ENCODE measurements at places on chromosomes 4 and X. TPM values are rescaled to one million over a fixed set of nuclear protein-coding genes. Genes with fewer than 3 reads are reported as not detected.

Gene DDIT4L
- total RNA-seq: not detected

DNA sequence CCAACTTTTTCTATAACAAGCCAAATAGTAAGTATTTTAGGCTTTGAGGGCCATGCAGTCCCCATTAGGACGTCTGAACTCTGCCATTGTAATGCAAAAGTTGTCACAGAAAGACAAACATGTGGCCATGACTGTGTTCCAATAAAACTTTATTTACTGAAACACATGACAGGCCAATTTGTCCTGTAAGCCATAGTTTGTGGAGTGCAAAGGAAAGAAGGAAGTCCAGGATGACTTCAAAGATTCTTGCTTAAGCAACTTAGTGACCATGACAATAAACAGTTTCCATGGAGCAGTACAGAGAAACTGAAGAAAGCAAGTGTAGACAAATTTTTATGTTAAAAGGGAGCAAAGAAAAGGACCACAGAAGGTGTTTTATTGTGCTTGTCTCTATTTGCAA lies 35.0 kb upstream of the MYOZ2 start:
- no peak for DNase-seq
- H3K4me3 ChIP-seq: no peak overlapping the region
- no peak overlapping the region for H3K27ac ChIP-seq
- H3K36me3 ChIP-seq: no peaks in the 10 kb centered on the region
- H3K4me1 ChIP-seq: no peaks in the 10 kb centered on the region
- H3K27me3 ChIP-seq: no peaks in the 10 kb centered on the region

Gene BEX5
- total RNA-seq: 1.5 TPM

DNA sequence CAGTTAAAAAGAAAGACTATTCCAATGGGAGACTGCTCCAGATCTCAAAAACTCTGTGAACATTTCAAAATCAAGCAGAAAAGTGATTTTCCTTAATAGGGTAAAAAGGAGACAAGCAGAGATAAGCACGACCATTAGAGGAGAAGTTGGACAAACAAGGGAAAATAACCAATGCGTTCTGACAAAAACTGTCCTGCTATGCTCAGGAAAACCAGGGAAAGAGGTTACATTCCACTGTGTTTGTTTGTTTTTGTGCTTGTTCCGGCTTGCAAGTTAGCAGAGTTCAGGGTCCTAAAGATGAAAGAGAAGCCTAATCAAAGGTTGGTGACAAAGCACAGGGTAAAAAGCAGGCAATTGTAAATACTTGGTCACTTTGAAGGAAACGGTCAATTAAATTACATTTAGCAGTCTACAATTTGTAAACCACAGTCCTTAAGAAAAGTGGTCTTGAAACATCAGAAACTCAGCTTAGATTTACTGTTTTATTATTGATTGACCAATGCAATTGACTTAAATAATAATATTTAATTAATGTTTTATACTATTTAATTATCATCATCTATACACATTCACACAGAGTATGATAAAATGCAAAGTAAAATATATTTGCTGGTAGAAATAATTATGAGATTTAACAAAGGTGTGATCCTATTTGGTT lies 186.2 kb upstream of the CPXCR1 start:
- H3K36me3 ChIP-seq: no peaks in the 10 kb centered on the region
- no peak overlapping the region for H3K4me3 ChIP-seq
- no peaks in the 10 kb centered on the region for H3K4me1 ChIP-seq
- H3K27ac ChIP-seq: no peak overlapping the region

Gene DIPK2B
- total RNA-seq: not detected

Gene UGT2B28
- total RNA-seq: not detected

Gene RXFP1
- total RNA-seq: not detected

Gene PCSK1N
- total RNA-seq: 0.33 TPM

- H3K27me3 ChIP-seq: no peaks in the 10 kb centered on the region
- H3K27ac ChIP-seq: no peak overlapping the region
- no peak overlapping the region for H3K4me3 ChIP-seq
- no peaks in the 10 kb centered on the region for H3K36me3 ChIP-seq
Measured at GRCh38 chr4:138110815-138111214, 131.3 kb downstream of the SLC7A11 start.

DNA sequence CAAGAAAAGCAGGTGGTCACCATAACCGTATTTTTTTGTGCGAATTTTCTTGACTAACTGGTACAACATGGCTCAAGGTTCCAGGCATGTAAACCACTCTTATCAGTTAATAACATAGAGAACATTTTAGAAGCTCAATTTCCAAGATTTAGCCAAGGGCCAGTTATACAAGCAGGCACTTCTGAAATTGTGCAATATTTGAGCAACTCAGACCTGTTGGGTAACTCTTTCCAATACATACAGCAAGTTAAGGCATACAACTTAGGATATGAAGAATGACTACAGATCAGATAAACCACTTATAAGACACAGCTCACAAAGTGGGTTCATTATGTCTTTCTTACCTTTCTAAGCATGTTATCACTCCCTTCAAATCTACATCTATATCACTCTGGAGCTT lies 43.9 kb downstream of the ZNF280C start:
- H3K27ac ChIP-seq: no peak overlapping the region
- H3K36me3 ChIP-seq: peaks cover 11% of the 10 kb centered on the region
- no peaks in the 10 kb centered on the region for H3K4me1 ChIP-seq
- no peaks in the 10 kb centered on the region for H3K27me3 ChIP-seq
- DNase-seq: no peak
- no peak overlapping the region for H3K4me3 ChIP-seq

- H3K4me1 ChIP-seq: peaks cover 36% of the 10 kb centered on the region
- H3K27ac ChIP-seq: peak overlapping the region; percentile 95
- H3K36me3 ChIP-seq: peaks cover 14% of the 10 kb centered on the region
- DNase-seq: peak; percentile 57
- H3K27me3 ChIP-seq: peaks cover 2% of the 10 kb centered on the region
Measured at GRCh38 chr4:40055863-40056715, 561 bp upstream of the N4BP2 start.

DNA sequence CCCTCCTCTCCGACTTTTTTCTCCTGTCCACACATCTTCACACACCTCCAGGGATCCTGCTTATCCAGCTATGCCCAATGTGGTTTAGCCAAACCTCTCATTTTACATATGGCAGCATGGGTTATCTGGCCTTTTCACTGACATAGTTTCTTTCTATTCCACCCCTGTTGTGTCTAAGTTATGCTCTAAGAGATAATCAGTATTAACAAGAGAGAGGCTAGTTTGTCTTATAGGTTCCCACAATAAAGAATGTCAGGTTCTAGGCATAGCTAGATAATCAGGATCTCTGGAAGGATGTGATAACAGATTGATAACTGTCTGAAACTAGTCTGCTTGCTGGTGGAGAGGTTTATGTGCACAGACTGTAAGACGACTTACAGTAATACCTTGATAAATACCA lies 7.7 kb upstream of the GALNT7 start:
- no peak overlapping the region for H3K27ac ChIP-seq
- H3K4me1 ChIP-seq: peaks cover 9% of the 10 kb centered on the region
- DNase-seq: no peak
- H3K4me3 ChIP-seq: no peak overlapping the region
- H3K27me3 ChIP-seq: no peaks in the 10 kb centered on the region

GRCh38 chrX:30713061-30713525 lies 59.9 kb downstream of the GK start:
- peak overlapping the region; percentile 92 for H3K27ac ChIP-seq
- DNase-seq: peak; percentile 58
- peak overlapping the region; percentile 31 for H3K4me3 ChIP-seq
- peaks cover 35% of the 10 kb centered on the region for H3K36me3 ChIP-seq
- H3K27me3 ChIP-seq: no peaks in the 10 kb centered on the region

- DNase-seq: no peak
- no peaks in the 10 kb centered on the region for H3K27me3 ChIP-seq
- no peaks in the 10 kb centered on the region for H3K4me1 ChIP-seq
- no peak overlapping the region for H3K27ac ChIP-seq
Measured at GRCh38 chr4:165814256-165815020, 58.6 kb upstream of the TLL1 start.

Gene GAB3
- 4.5 TPM for total RNA-seq

GRCh38 chr4:84790769-84791565 lies 175.5 kb downstream of the WDFY3 start:
- H3K36me3 ChIP-seq: no peaks in the 10 kb centered on the region
- H3K27me3 ChIP-seq: no peaks in the 10 kb centered on the region
- H3K27ac ChIP-seq: no peak overlapping the region

DNA sequence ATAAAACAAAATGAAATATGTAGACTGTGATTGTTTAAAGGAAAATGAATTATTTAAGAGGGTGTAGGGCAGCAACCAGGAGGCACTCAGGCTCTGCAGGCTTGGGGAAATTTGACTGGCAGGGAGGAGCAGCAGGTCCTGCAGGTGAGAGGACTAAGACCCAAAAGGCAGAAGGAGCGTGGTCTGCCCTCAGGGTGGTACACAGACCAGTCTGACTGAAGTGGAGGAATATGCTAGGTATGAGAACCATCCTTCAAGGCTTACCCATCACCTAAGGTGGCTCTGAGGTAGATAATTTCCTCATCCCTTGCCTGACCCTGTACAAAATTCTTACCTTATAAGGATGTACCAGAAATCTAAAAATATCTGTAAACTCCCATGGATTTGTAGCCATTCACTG lies 261.3 kb upstream of the RASGEF1B start:
- no peak overlapping the region for H3K27ac ChIP-seq
- H3K36me3 ChIP-seq: no peaks in the 10 kb centered on the region
- H3K27me3 ChIP-seq: peaks cover 2% of the 10 kb centered on the region
- no peaks in the 10 kb centered on the region for H3K4me1 ChIP-seq
- no peak overlapping the region for H3K4me3 ChIP-seq

- H3K4me3 ChIP-seq: no peak overlapping the region
- peaks cover under 1% of the 10 kb centered on the region for H3K4me1 ChIP-seq
- DNase-seq: no peak
- H3K36me3 ChIP-seq: no peaks in the 10 kb centered on the region
Measured at GRCh38 chr4:47154816-47155370, 123.5 kb downstream of the GABRB1 start.

Gene EGFL6
- total RNA-seq: 2.0 TPM

Gene MAGEB10
- not detected for total RNA-seq

- no peak overlapping the region for H3K27ac ChIP-seq
- peaks cover 5% of the 10 kb centered on the region for H3K36me3 ChIP-seq
- no peaks in the 10 kb centered on the region for H3K27me3 ChIP-seq
- H3K4me1 ChIP-seq: peaks cover 14% of the 10 kb centered on the region
- DNase-seq: peak; percentile 60
Measured at GRCh38 chrX:24081661-24082154, 27.0 kb downstream of the EIF2S3 start.

Gene IL13RA1
- total RNA-seq: 0.04 TPM

DNA sequence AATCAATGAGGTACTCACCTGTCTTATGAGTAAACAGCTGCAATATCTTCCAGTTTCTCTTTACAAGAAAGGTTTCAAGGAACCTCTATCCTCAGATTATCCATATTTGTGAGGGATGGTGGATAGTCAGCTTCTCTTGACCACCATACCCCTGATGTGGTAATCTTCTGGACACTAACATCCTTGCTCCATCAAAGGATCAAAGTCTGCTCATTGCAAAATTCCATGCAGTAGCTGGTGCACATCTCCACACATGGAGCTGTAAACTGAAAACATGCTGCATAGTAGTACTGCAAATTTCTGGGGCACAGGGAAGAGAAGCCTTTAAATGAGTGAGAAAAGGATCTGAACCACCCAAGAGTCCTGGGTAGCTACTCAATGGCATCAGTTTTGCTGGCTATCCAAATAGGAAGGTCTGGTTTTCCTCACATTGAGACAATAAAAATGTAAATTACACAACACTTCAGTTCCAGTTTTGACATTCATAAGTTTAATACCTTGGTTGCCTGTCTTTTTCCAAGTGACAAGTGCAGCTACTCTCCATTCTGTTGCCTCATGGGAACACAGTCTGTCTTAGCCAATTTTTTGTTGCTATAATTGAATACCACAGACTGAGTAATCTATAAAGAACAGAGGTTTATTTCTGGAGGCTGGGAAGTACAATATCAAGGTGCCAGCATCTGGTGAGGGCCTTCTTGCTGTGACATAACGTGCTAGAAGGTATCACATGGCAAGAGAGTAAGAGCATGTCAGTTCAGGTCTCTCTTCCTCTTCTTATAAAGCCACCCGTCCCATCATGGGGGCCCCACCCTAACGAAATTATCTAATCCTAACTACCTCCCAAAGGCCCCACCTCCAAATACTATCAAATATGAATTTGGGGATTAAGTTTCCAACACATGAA lies 34.4 kb upstream of the ARHGEF6 start:
- H3K27ac ChIP-seq: no peak overlapping the region
- no peak for DNase-seq
- no peak overlapping the region for H3K4me3 ChIP-seq
- peaks cover 3% of the 10 kb centered on the region for H3K36me3 ChIP-seq

DNA sequence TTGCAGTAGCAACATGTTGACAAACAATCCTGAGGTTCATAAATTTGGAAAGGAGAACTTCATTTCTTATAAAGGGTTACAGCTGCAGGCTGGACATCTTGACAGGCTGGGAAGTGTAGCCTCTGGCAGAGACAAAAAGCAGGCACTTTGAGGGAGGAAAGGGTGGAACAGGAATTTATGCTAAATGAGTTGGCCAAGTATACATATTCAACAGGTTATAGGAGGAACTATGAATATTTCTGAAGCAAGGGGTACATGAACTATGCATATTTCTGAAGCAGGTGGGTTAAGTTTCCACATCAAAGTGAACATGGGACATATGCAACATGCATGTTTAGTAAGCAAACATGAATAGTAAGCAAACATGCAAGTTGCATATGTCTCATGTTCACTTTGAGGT lies 1.6 kb upstream of the ANTXR2 start:
- H3K36me3 ChIP-seq: peaks cover 26% of the 10 kb centered on the region
- H3K4me3 ChIP-seq: no peak overlapping the region
- no peak for DNase-seq
- peaks cover 2% of the 10 kb centered on the region for H3K27me3 ChIP-seq
- peaks cover 79% of the 10 kb centered on the region for H3K4me1 ChIP-seq

DNA sequence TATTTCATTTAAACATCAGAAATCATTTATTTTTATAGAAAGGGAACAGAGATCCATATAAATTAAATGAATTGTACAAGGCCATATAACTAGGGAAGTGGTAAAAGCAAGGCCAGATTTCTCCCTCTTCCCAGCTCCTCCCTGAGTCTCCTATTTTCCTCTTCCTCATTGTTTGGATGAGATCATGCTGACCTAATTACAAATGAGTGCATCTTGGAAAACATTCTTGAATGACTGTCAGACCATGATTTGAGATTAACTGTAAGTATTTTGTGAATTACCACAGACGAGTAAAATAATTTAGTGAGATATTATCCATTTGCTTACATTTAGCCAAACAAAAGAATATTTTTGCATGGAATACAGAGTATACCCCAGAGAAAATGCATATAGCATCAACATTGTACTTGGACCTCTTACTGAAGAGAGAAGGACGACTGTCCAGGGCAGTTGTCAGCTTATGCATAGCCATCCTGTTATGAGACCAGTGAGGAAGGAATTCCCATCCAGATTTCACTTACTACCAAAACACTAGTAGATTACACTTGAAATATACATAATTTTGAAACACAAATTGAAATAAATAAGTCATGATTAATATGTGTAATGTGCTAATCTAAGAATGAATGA lies 47.3 kb downstream of the SLAIN2 start:
- no peaks in the 10 kb centered on the region for H3K27me3 ChIP-seq
- no peaks in the 10 kb centered on the region for H3K4me1 ChIP-seq
- peaks cover 22% of the 10 kb centered on the region for H3K36me3 ChIP-seq
- no peak overlapping the region for H3K4me3 ChIP-seq
- H3K27ac ChIP-seq: no peak overlapping the region
- no peak for DNase-seq

Gene AMTN
- total RNA-seq: not detected

Gene ARR3
- total RNA-seq: not detected

GRCh38 chr4:87228262-87228860 lies 7.9 kb upstream of the KLHL8 start:
- no peak overlapping the region for H3K27ac ChIP-seq
- peaks cover 6% of the 10 kb centered on the region for H3K27me3 ChIP-seq
- H3K36me3 ChIP-seq: no peaks in the 10 kb centered on the region
- no peak for DNase-seq
- H3K4me3 ChIP-seq: no peak overlapping the region

Gene PPEF2
- 0.12 TPM for total RNA-seq

Gene PALLD
- total RNA-seq: 2.4 TPM
